B cell (primary cell): ENCODE measurements at places on chromosomes 12 and 14. TPM values are rescaled to one million over a fixed set of nuclear protein-coding genes. Genes with fewer than 3 reads are reported as not detected.

Gene FLRT2
- polyA plus RNA-seq: not detected in 2 replicates

Gene A2M
- polyA plus RNA-seq: 0.04 and 0.26 TPM in 2 replicates

Gene VASH1
- 0.60 and 6.3 TPM in 2 replicates for polyA plus RNA-seq

Gene MYO1H
- polyA plus RNA-seq: not detected in 2 replicates

Gene NTN4
- polyA plus RNA-seq: not detected in 2 replicates

Gene PDE3A
- not detected in 2 replicates for polyA plus RNA-seq

Gene GALNT6
- polyA plus RNA-seq: 10.3 and 11.5 TPM in 2 replicates

Gene RHEBL1
- polyA plus RNA-seq: 5.8 and 6.1 TPM in 2 replicates

Gene IFNG-AS1
- polyA plus RNA-seq: 1.8 and 5.5 TPM in 2 replicates

Gene PLEKHD1
- polyA plus RNA-seq: 0.12 and 0.16 TPM in 2 replicates

Gene COCH
- polyA plus RNA-seq: 11.6 and 24.5 TPM in 2 replicates

Gene CLEC1B
- polyA plus RNA-seq: not detected in 2 replicates

Gene GALNT8
- 0.30 and 0.63 TPM in 2 replicates for polyA plus RNA-seq

Gene NFE2
- polyA plus RNA-seq: 0.60 and 0.76 TPM in 2 replicates

Gene DPPA3
- polyA plus RNA-seq: not detected in 2 replicates

Gene CMTM5
- polyA plus RNA-seq: 0.18 and 1.0 TPM in 2 replicates

Gene FAM186B
- polyA plus RNA-seq: 0.13 and 0.23 TPM in 2 replicates

Gene TAS2R9
- polyA plus RNA-seq: not detected in 2 replicates

Gene FOXG1
- not detected in 2 replicates for polyA plus RNA-seq

Gene SYCP3
- polyA plus RNA-seq: 0.04 and 0.17 TPM in 2 replicates

Gene DPF3
- 10.2 and 13.4 TPM in 2 replicates for polyA plus RNA-seq

Gene TMPRSS12
- polyA plus RNA-seq: not detected in 2 replicates

Gene YBX3
- 191 and 365 TPM in 2 replicates for polyA plus RNA-seq

Gene GSKIP
- polyA plus RNA-seq: 5.7 and 6.2 TPM in 2 replicates

Gene ZNF605
- 6.0 and 8.7 TPM in 2 replicates for polyA plus RNA-seq

Gene CYP46A1
- polyA plus RNA-seq: 0.16 and 0.28 TPM in 2 replicates

Gene OASL
- 0.18 and 0.72 TPM in 2 replicates for polyA plus RNA-seq
